Hepatocyte (in vitro differentiated cells): ENCODE measurements at places on chromosomes 1 and 21. TPM values are rescaled to one million over a fixed set of nuclear protein-coding genes. Genes with fewer than 3 reads are reported as not detected.

The LRRC53 gene
- not detected in 2 replicates for total RNA-seq

The GNAT2 gene
- 0.96 TPM in 1 of 2 replicates, not detected in the other for total RNA-seq

The GBP2 gene
- total RNA-seq = 31.7 and 32.9 TPM in 2 replicates

The TNFSF4 gene
- 2.6 and 3.9 TPM in 2 replicates for total RNA-seq

The ARID4B gene
- total RNA-seq = 35.0 and 44.7 TPM in 2 replicates

- H3K27ac ChIP-seq = no peak overlapping the region
- H3K36me3 ChIP-seq = no peaks in the 10 kb centered on the region
- H3K4me3 ChIP-seq = no peak overlapping the region
- H3K4me1 ChIP-seq = no peaks in the 10 kb centered on the region
- no peaks in the 10 kb centered on the region for H3K27me3 ChIP-seq
- no peak for DNase-seq
These were observed 99.6 kb downstream of the RUNX1 start for GRCh38 chr21:34949499-34949898.

DNA sequence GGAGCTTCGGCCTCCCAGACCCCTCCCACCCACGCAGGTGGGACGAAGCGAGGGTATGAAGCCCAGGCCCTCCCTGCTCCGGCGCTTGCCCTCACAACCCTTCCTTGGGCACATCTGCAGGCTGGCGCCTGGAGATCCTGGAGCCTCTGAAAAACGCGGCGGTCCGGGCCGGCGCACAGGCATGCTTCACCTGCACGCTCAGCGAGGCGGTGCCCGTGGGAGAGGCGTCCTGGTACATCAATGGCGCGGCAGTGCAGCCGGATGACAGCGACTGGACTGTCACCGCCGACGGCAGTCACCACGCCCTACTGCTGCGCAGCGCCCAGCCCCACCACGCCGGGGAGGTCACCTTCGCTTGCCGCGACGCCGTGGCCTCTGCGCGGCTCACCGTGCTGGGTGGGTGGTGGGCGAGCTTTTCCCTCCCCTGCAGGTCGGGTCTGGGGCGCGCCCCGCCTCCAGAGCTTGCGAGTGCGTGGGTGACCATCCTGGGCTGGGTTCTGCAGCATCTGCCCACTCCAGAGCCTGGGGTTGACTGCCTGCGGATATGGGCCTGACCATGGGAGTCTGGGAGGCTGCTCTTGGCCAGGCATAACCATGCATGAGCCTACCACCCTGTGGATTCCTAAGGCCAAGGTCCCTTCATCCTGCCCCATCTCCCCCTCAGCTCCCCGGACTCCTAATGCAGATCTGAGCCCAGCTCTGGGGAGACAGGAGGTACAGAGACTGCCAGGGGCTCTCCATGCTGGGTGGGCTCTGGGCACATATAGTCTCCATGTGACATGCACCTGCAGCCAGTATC, 89.8 kb downstream of the TRIM11 start:
- no peaks in the 10 kb centered on the region for H3K36me3 ChIP-seq
- H3K4me1 ChIP-seq = no peaks in the 10 kb centered on the region
- no peak overlapping the region for H3K4me3 ChIP-seq

DNA sequence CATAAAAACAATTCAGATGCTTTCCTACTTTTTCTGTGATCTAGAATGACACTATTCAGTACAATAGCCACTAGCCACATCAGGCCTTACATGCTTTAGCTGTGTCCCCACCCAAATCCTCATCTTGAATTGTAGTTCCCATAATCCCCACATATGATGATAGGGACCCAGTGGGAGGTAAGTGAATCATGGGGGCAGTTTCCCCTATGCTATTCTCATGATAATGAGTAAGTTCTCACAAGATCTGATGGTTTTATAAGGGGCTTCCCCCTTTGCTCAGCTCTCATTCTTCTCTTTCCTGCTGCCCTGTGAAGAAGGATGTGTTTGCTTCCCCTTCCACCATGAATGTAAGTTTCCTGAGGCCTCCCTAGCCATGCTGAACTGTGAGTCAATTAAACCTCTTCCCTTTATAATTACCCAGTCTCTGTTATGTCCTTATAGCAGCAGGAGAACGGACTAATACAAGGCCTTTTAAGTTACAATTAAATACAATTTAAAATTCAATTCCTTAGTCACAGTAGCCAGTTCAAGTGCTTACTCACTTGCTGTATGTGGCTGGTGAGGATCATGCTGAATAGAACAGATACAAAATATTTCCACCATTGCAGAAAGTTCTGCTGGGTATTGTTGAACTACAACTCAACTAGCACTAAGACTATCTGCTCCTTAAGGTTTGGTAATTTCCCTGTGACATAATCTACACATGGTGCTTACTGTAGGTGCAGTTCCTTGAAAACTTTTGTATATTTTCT, 106.7 kb downstream of the SCMH1 start:
- no peak overlapping the region for H3K4me3 ChIP-seq
- no peak for DNase-seq
- H3K27me3 ChIP-seq = no peaks in the 10 kb centered on the region
- H3K4me1 ChIP-seq = no peaks in the 10 kb centered on the region
- H3K36me3 ChIP-seq = peaks cover 4% of the 10 kb centered on the region

- no peak overlapping the region for H3K27ac ChIP-seq
- no peaks in the 10 kb centered on the region for H3K27me3 ChIP-seq
- H3K4me1 ChIP-seq = no peaks in the 10 kb centered on the region
- H3K36me3 ChIP-seq = no peaks in the 10 kb centered on the region
These were observed 356.1 kb downstream of the ZNF326 start for GRCh38 chr1:90351019-90351418.

DNA sequence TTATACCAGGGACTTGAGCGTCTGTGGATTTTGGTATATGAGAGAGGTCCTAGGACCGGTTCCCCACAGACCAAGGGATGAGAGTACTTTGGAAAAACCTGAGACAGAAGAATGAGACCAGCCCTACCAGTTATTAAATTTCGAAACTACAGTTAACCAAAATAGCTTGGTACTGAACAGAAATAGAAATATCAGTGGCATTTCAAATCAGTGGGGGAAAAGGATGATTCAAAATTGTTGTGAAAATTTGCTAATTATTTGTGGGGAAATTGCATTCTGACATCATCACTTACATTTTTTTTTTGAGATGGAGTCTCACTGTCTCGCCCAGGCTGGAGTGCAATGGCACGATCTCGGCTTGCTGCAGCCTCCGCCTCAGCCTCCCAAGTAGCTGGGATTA, 8.2 kb downstream of the EXOC8 start:
- H3K4me3 ChIP-seq = no peak overlapping the region
- no peak overlapping the region for H3K27ac ChIP-seq
- peaks cover 16% of the 10 kb centered on the region for H3K4me1 ChIP-seq
- H3K36me3 ChIP-seq = no peaks in the 10 kb centered on the region
- DNase-seq = no peak

GRCh38 chr1:201171063-201172036, 17.1 kb upstream of the TMEM9 start:
- peak overlapping the region; percentile 92 for H3K27ac ChIP-seq
- H3K4me3 ChIP-seq = peak overlapping the region; percentile 16
- H3K4me1 ChIP-seq = peaks cover 21% of the 10 kb centered on the region

DNA sequence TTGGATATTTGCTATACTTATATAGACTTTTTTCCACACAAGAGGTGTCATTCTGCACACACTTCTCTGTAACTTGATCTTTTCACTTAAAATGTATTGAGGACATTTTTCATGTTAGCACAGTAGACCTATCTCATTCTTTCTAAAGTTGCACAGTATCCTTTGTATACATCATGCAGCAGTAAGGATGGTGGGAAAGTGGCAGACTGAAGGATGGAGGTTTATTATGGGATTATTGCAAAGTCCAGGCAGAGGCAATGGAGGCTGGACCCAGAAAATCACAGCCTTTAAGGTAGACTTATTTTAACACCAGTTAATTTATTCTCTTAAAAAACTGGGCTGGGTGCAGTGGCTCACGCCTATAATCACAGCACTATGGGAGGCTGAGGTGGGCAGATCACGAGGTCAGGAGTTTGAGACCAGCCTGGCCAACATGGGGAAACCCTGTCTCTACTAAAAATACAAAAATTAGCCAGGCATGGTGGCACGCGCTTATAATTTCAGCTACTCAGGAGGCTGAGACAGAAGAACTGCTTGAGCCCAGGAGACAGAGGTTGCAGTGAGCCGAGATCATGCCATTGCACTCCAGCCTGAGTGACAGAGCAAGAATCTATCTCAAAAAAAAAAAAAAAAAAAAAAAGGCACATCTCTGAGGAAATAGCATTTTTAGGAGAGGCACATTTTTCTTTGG, 25.8 kb downstream of the SLAMF1 start:
- no peaks in the 10 kb centered on the region for H3K4me1 ChIP-seq
- DNase-seq = no peak
- no peaks in the 10 kb centered on the region for H3K36me3 ChIP-seq
- no peak overlapping the region for H3K27ac ChIP-seq

GRCh38 chr1:172870901-172871606, 179.7 kb downstream of the TNFSF18 start:
- DNase-seq = peak; percentile 38
- no peaks in the 10 kb centered on the region for H3K36me3 ChIP-seq
- H3K27ac ChIP-seq = peak overlapping the region; percentile 41
- H3K4me3 ChIP-seq = no peak overlapping the region
- no peaks in the 10 kb centered on the region for H3K4me1 ChIP-seq

GRCh38 chr1:100053727-100054126, 79.0 kb downstream of the SASS6 start:
- no peak for DNase-seq
- H3K36me3 ChIP-seq = no peaks in the 10 kb centered on the region
- H3K4me1 ChIP-seq = no peaks in the 10 kb centered on the region
- H3K27me3 ChIP-seq = no peaks in the 10 kb centered on the region
- no peak overlapping the region for H3K27ac ChIP-seq

- H3K4me3 ChIP-seq = peak overlapping the region; percentile 17
- H3K4me1 ChIP-seq = no peaks in the 10 kb centered on the region
- no peaks in the 10 kb centered on the region for H3K27me3 ChIP-seq
- peaks cover 12% of the 10 kb centered on the region for H3K36me3 ChIP-seq
These were observed 80.0 kb downstream of the JMJD4 start for GRCh38 chr1:227654858-227655752.

GRCh38 chr1:173329726-173330125, 122.6 kb upstream of the TNFSF4 start:
- no peak overlapping the region for H3K27ac ChIP-seq
- DNase-seq = no peak
- H3K36me3 ChIP-seq = no peaks in the 10 kb centered on the region

DNA sequence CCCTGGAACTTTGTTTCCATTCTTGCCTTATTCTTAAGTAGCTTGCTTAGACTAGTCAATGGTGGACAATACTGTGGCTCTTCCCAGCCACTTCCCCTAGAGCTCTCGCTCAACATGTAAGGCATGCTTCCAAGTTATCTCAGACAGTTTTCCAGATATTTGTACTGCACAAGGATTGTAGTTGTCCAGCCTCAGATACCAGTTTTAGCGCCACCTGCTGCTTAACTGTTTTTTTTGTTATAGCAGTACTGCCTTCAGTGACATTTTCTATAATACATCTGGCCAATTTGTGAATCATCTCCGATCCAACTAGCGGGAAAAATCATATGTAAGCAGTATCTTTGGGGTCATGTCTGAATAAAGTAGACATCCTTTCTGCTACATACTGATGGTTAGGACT, 346.7 kb upstream of the ADGRL4 start:
- DNase-seq = peak; percentile 53
- H3K4me3 ChIP-seq = no peak overlapping the region
- no peak overlapping the region for H3K27ac ChIP-seq
- no peaks in the 10 kb centered on the region for H3K27me3 ChIP-seq
- no peaks in the 10 kb centered on the region for H3K4me1 ChIP-seq

- no peak overlapping the region for H3K4me3 ChIP-seq
- peaks cover 4% of the 10 kb centered on the region for H3K4me1 ChIP-seq
- DNase-seq = no peak
- H3K36me3 ChIP-seq = no peaks in the 10 kb centered on the region
These were observed 292.0 kb upstream of the PLXNA2 start for GRCh38 chr1:208536212-208536611.

DNA sequence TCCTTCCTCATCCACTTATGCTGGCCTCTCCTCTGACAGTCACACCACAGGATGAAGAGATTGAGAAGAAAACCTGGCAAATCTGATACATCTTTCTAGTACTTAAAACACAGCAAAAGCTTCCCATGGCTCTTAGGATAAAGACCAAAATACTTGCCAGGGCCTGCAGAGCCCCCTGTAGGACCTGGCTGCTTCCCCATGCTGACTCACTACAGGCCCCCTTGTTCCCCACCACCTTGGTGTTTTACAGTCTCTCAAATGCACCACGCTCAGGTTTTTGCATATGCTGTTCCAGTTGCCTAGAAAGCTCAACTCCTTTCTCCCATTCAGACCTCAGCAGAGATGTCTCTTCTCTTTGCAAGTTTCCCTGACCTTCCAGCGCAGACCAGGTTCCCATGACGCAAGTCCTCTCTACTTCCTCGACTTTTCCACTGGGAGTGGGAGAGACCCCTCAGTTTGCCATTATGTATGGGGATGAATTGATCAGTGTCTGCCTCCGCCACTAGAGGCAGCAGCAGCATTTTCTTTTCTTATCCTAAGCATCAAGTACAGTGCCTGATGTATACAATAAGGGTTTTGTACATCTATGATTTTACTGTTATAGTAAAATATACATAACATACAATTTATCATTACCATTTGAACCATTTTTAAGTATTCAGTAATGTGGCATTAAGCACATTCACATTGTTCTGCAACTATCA, 113.8 kb upstream of the C8B start:
- H3K27me3 ChIP-seq = no peaks in the 10 kb centered on the region
- no peak for DNase-seq
- H3K27ac ChIP-seq = no peak overlapping the region
- H3K36me3 ChIP-seq = no peaks in the 10 kb centered on the region
- H3K4me1 ChIP-seq = no peaks in the 10 kb centered on the region
- no peak overlapping the region for H3K4me3 ChIP-seq

- no peak overlapping the region for H3K27ac ChIP-seq
- no peak overlapping the region for H3K4me3 ChIP-seq
- peaks cover 16% of the 10 kb centered on the region for H3K27me3 ChIP-seq
- no peaks in the 10 kb centered on the region for H3K4me1 ChIP-seq
These were observed 77.4 kb downstream of the FOXD2 start for GRCh38 chr1:47515164-47515789.

- no peak overlapping the region for H3K27ac ChIP-seq
- no peak for DNase-seq
- peaks cover 6% of the 10 kb centered on the region for H3K36me3 ChIP-seq
- no peaks in the 10 kb centered on the region for H3K27me3 ChIP-seq
- H3K4me3 ChIP-seq = no peak overlapping the region
These were observed 17.9 kb downstream of the B3GALNT2 start for GRCh38 chr1:235486321-235486720.

- no peaks in the 10 kb centered on the region for H3K36me3 ChIP-seq
- H3K27me3 ChIP-seq = no peaks in the 10 kb centered on the region
- peak overlapping the region; percentile 43 for H3K27ac ChIP-seq
These were observed 151.9 kb downstream of the MAGI3 start for GRCh38 chr1:113542221-113542701.
